ENCODE measurements at places on chromosomes 12 and 14.
A peak's percentile ranks its signal among the peaks of the same experiment; 100 is the strongest.

DNA sequence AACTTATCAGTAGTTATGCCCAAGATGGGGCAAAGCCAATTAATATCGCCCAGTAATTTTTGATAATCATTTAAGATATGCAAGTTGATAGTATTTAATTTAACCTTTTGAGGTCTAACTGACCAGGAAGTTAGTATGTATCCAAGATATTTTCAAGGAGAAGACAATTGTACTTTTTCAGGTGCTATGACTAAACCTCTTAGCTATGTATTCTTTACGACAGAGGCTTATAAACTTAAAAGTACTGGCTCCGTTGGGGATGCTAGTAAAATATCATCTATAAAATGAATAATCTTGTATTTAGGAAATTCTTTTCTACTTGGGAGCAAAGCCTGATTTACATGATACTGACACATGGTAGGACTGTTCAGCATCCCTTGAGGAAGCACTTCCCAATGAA, 40.3 kb downstream of the TMTC3 start:
- no peak for DNase-seq

GRCh38 chr12:65881965-65882413, 57.7 kb downstream of the HMGA2 start:
- no peak for DNase-seq

DNA sequence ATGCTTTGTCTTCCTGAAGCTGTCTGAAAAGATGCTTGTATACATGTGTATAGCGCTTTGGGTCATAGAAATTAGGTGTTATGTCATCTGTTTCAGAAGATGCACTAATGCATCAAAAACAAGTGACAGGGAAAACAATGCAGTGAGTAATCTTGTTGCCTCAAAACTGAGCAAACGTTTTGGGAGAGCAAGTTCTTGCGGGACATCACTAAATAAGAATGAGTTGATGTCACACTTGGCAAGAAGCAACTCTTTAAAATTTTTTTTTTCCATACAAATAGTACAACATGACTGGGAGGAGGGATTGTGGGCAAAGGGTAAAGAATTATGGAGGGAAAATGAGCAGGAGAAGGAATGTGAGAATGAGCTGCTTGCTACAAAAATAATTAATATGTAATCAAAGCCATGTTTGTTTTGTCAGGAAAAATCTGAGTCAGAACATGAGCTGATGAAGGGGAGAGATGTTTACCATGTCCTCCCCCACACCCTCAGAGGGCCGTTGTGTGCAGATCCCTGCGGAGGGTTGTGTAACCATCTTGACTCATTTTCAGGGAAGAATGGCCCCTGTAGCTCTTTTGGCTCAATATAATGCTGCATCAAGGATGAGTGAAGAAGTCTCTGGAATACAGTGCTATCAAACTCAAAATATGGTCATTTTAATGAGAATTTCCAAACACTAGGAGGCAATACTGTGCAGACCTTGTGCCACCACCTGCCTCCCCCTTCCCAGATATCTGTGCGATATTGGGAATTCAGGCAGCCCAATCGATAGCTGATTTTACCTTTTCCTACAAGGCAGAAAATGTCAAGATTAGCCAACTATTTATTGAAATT, 41.4 kb downstream of the BORCS5 start:
- DNase-seq: no peak

DNA sequence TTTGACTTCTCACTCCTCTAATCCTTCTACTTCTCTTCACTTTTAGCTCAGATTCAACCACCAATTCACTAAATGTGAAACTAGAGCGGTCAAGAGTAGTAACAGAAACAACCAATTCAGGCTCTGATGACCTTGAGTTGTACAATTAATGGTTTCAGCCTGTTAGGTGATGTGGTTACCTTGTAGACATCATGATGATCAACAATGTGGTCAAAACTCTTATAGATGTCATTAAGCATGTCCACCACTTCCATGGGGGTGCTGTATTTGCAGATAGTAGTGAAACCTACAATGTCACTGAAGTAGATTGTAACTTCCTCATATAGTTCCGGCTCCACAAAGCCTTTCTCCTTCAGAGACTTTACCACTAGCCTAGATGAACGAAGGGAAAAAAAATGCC, 54.1 kb upstream of the PLBD1 start:
- no peak for DNase-seq

DNA sequence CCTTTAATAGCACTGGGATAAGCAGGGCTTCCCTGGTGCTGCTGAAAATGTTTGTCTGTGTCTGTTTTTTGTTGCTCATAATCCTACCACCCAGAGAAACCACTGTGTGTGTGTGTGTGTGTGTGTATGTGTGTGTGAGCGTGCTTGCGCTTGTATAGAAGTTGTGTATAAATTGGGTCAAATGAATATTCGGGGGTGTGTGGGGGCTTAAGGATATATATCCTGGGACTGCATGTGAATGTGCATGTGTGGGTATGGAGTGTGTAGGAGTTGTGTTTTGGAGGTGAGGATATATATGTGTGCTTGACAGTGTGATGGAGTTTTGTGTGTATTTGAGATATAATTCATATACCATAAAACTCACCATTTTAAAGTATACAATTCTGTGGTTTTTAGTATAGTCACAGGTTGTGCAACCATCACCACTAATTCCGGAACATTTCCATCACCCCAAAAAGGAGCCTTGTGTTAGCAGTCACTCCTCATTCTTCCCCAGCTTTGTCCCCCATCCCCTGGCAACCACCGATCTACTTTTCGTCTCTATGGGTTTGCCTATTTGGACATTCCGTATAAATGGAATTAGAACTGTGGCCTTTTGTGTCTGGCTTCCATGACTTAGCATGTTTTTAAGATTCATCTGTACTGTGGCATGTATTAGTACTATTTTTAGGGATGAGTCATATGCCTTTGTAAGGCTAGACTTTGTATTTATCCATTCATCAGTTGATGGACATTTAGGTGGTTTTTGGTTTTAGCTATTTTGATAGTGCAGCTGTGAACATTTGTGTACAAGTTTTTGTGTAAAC, 25.6 kb downstream of the TCTN1 start:
- no peak for DNase-seq

- no peak for DNase-seq
Observed at GRCh38 chr12:52835271-52836041, 1.3 kb upstream of the KRT79 start.

- DNase-seq: no peak
Observed at GRCh38 chr12:49388682-49389386, 21.6 kb downstream of the SPATS2 start.

GRCh38 chr14:34069854-34070582, 119.1 kb upstream of the EGLN3 start:
- no peak for DNase-seq

- DNase-seq: no peak
Observed at GRCh38 chr12:6950401-6950801, 755 bp upstream of the PTPN6 start.

DNA sequence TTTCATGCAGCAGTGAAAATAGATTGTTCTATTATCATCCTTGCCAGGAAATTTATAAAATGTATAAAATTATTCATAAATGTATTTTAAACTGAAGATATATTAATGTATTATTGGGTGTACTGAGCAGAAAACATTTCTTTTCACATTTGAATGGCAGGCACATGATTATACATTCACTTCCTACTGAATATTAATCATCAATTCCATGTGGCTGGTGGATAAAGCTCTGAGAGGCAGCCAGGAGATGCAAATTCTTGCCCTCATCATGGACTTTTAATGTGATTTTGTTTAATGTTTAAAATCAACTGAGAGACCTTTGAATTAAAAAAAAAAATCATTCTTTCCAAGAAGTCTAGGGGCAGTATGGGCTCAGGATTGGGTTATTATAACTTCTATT, 40.8 kb downstream of the ANO6 start:
- no peak for DNase-seq

DNA sequence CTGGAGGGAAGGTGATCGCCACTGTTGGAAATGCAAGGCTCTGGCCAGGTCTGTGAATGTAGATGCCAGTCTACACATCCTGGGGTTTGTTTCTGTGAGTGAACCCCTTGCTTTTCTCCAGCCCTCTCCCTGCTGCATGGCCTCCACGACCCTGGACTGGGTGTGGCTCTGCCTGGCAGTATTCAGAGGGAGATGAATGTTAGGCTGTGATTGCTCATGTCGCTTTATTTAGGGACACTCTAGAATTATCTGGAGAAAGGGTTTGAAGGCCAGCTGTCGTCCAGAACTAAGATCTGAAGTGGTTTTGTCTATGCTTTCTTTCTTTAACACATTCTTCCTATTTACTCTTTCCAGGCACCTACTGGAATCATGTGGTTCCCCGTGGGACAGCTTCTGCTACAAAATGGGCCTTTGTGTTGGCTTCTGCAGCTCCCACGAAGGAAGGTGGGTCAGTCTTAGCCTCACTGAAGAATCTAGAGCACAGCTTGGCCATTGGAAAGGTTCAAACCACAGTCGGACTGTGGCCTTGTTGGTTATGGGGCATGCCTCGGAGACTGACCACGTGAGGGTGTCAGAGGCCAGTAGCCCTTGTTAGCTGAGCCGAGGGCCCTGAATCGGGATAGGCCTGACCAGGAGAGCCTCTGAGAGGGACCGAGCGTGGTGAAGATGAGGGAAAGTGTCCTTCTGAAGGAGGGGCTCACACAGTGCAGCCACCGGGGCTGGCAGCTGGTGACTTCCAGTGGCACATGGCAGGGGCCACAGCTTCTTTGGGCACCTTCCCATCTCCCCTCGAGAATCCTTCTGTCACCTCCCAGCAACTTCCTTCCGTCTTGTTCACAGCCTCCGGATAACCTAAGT, 59.1 kb downstream of the ANKRD9 start:
- DNase-seq: no peak

DNA sequence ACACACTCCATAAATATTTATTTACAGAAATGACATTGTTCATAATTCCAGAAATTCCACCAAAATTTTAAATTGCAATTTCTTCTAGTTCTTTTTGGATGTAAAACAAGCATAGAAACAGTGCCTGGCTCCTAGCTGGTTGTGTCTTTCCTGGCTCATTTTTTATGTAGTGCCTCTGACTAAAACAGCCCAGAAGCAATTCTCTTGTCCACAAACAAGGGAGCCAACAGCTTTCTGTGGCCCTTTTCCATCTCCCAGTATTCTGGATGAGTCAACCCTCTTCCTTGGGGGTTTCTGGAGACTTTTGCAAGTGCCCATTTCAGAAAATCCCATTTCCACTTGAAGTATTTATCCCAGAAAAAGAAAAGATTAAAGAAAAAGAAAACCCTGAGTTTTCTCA, 141.4 kb downstream of the PHLDA1 start:
- DNase-seq: no peak

GRCh38 chr14:61426048-61426447, 104.7 kb downstream of the PRKCH start:
- no peak for DNase-seq

DNA sequence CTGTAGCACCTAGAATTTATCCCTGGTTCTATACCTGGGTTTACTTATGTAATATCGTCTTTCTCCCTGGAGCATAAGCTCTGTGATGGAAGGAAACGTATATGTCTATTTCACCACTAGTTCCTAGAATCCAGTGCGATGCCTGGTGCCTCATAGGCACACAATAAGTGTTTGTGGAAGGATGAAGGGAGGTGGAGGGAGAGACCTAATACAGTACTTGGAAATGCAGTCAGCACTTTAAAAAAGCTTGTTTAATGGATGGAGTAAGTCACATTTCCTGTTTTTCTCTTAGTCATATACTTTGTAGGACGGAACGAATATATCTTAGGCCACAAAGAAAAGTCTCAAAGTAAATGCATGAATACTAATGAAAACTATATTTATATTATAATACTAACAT, 186.5 kb upstream of the HMGA2 start:
- DNase-seq: no peak

DNA sequence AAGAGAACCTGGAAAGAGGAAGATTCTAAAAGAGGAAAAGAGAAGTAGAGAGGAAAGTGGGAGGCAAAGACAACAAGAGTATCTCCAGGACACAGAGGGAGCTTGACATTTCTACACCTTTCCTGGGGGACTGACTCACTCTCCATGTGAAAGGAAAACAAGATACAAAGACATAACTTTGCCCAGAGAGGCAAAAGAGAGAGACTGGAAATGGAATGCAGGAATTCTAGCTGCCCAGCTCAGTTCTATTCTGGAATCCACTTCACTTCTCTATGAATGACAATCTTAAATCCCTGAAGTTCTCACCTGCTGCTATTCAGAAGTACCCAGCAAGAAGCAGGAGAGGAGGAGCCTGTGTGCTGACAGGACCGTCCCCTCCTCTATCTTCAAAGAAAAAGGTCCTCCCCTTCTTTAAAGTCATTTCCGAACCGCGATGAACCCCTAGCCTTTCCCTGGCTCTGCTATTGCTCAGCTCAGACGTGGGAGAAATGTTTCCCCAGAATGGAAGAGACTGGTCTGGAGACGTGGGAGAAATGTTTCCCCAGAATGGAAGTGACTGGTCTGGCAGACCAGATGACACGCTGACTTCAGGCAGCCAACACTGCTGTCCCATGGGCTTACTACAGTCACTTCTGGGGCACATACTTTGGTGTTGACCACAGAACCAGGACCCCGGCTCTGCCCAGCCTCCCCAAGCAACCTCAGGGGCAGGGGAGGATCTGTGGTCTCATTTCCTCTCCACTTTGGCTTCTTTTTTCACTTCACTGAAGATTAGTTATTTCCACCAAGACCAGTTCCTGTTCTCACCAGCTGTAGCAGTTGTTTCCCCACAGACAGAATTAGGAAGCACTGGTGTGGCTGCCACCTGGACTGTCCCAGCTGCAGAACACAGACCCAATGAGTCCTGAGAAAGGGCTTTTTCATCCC, 8.3 kb downstream of the FMNL3 start:
- peak; percentile 74 for DNase-seq

DNA sequence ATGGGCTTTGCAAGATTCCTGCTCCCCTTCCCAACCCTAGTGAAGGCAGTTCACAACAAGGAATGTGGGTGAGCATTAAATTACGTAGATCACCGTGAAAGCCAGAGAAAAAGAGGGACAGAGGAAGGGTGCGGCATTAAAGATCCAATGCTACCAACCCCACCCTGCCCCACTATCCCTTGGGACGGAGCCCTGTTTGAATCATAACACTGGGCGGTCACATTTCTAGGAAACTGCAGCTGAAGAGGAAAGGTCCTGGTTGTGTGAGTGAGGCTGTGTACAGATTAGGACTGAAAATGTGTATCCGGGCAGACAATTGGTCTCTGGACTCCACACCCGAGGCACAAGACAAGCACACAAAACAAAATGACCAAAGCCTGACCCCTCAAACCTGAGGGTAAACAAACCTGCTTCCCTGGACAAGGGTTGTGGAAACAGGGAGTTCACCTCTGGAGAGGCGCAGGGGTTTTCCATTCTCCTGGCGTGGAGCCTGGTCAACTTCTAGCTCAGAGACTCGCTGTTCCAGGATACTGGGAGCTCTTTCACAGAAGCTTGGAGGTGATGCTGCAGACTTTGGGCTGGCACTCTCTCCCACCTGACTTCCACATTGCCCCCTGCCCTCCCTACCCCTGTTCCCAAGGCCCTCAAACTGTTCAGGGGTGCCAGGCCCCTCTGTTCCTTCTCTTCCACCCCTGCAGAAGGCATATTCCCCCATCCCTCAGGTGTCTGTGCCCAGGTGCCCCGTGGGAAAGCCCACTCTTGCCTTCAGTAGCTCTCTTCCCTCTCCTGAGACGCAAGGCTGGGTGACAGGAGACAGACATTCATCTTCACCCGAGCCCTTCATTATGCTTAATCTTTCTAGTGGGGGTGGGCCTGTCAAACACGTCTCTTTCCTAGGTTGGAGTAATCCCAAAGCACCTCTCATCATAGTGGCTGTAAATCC, 16.5 kb downstream of the NINJ2 start:
- DNase-seq: no peak

Measured in GDM1 (cell line).